Thymus (tissue), 14 donors: ENCODE measurements at places on chromosomes 6 and 20. TPM values are rescaled to one million over a fixed set of nuclear protein-coding genes. Genes with fewer than 3 reads are reported as not detected.

The MUC21 gene
- under 0.01 TPM for total RNA-seq

The CDK5RAP1 gene
- 25.6 TPM for total RNA-seq

The NHLRC1 gene
- total RNA-seq, result 0.99 TPM

The CST5 gene
- total RNA-seq, result not detected

The BPIFB1 gene
- total RNA-seq, result 0.24 TPM

GRCh38 chr6:164346631-164347030 lies 932.1 kb downstream of the QKI start:
- no peak for DNase-seq

DNA sequence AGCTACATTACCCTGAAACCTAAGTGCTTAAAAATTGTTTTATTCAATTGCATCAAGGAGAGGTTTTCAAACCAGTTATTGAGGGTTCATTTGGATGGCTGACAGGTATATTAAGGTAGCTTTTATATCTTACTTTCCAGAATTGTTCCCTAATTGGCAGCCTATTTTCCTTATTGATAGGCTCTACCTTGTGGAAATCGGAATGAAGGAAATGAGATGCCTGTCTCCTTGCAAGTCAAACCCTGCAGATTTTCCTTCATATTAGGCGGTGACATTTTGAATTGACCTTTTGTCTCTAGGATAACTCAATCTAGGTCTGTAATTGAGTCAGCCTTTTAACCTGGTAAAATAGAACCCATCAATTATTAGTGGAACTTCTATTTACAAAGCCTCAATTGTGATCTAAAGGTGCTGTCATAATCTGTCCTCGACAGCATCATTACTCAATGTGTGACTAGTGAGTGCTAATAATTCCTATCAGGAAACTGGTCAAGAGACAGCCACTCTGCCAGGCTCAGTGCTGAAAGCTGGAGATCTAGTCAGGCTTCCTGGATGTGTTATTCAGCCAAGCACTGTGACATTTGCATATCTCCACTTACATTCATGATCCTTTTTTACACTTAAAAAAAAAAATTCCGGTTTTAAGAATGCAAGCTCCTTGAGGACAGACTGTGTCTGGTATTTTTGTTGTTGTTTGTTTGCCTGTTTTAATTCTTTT lies 20.1 kb downstream of the OPRM1 start:
- no peak for DNase-seq

- DNase-seq, result no peak
Observed at GRCh38 chr6:15145821-15146220, 100.0 kb upstream of the JARID2 start.

GRCh38 chr6:47651505-47651944 lies 46.9 kb upstream of the ADGRF4 start:
- no peak for DNase-seq
